Endodermal cell (in vitro differentiated cells): ENCODE measurements at places on chromosomes 5 and 9. TPM values are rescaled to one million over a fixed set of nuclear protein-coding genes. Genes with fewer than 3 reads are reported as not detected.
A peak's percentile ranks its signal among the peaks of the same experiment; 100 is the strongest.

The SHOC1 gene
- total RNA-seq = not detected in 3 replicates

The FOXD1 gene
- total RNA-seq = 0.59 and 0.72 TPM in 2 replicates

The BTNL9 gene
- 0.75 TPM in 1 of 3 replicates, not detected in the others for total RNA-seq

The MYOZ3 gene
- 12.6 to 17.9 TPM (median 15.8 TPM) in 3 replicates for total RNA-seq

The RALGPS1 gene
- 18.6 and 23.3 TPM in 2 replicates for total RNA-seq

The ENHO gene
- 14.5 and 18.8 TPM in 2 replicates for total RNA-seq

DNA sequence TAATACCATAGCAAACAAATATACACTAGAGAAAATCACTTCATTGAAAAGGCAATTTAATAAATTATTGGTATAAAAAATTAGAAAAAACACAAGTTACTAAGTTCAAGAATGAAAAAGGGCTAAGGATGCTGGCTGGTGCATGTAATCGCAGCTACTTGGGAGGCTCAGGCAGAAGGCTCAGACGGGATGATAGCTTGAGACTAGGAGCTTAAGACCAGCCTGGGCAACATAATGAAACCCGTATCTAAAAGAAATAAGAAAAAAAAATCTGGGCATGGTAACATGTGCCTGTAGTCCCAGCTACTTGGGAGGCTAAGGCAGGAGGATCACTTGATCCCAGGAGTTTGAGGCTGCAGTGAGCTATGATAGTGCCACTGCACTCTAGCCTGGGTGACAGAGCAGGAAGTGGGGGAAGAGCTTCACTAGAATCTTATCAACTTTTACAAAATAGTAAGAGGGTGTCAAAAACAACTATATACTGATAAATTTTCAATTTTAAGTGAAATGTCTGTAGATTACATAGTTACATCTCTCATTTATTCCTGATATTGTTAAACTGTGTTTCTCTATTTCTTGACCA, 42.2 kb upstream of the PPP2CA start:
- DNase-seq = no peak

DNA sequence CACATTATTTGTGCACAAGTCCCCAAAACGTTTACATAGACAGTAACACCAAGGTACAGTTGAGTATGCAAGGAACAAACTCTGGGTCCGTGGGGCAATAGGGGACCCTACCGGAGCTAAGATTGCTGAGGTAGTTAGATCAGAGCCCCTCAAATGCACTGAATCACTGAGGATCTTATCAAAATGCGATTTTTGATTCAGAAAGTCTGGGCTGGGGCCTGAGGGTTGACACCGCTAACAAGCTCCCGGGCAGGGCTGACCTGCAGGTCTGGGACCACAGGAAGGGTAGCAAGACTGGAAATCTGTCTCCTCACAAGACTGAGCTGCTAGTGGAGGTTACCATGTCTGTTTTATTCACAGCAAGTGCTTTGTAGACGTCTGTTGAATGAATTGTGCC, 1.8 kb upstream of the IL3 start:
- DNase-seq = peak; percentile 17

DNA sequence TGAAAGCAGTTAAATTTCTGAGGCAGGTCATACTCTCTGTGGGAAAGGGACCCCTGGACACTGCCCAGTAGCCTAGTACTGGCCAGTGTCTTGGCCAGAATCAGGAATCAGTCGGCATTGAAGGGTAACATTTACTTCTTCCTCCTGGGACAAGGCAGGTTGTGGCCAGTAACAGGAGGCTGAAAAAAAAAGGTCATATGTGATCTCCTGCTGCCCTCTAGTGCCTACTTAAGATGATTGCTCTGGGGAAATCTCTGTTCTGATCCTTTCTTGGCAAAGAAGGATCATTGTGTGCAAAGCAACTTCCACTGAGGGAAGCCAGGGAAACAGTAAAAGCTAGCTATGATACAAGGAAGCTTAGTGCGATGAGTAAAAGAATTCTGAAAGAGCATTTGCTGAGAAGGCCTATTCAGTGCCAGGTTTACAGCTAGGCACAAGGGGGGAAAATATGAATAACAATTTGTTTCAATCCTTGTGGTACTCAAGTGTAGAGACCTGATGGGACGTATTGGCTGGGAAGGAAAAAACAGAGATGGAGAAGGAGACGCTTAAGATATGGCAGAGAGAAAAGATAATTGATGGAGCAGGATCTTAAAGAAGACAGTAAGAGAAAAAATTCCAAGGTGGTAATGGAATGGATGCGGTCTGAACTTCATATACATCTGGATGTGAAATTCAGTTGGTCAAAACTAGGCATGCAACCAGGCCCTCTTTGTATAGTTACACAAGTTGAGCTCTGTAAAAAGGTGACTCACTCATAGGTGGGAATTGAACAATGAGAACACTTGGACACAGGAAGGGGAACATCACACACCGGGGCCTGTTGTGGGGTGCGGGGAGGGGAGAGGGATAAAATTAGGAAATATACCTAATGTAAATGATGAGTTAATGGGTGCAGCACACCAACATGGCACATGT, 25.8 kb upstream of the TRIM32 start:
- DNase-seq = peak; percentile 64

DNA sequence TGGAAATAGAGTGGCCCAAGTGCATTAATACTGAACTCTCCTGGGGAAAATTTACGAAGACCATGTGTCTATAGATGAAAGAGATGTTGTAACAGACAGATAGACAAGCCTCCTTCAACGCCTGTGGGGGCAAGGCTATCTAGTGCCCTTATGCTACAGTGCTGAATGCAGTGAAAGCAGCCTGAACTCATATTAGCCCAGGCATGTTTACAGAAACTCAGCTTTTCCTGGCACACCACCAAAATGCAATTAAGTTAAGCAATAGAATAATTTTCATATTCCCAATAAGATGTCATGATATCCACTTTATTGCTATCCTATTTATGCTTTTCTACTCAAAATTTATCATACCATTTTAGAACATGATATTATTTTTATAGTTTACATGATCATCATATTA, 277.0 kb downstream of the DIRAS2 start:
- DNase-seq = no peak

DNA sequence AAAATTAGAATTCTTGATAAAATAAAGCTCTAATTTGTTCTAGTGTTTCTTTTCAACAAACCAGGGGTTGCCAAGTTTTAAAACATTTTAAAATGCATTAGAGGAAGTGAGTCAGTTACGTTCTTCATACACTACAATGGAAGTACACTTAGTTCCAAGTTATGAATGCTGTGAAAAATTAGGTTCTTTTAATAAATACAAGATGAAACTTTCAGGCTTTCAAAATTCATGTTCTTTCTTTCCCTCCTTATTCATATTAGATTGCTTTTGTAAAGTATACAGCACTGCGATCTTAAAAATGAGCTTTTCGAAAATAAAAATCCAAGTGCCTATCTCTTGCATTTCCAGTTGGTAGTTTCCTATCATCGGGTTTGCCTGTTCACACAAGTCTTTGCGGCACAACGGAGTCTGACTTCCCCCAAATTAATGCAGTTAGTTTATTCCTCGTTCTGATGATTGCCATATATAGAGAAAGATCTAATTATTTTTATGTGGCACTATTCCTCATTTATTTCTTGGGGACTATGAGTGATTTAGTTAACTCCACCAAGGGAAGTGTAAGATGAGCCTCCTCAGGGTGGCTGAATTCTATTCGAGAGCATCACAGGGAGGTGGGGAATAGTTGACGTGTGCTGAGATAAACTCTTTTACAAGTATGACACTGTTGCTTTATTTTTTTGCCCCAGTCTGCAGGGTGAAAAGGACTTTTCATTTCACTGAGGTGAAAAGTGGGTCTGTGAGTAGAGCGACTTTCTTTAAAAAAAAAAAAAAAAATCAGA, 238.2 kb downstream of the CD180 start:
- DNase-seq = no peak

- peak; percentile 27 for DNase-seq
Measured at GRCh38 chr9:124197177-124198095, 60.3 kb upstream of the NEK6 start.

- no peak for DNase-seq
Measured at GRCh38 chr9:126413391-126414068, 86.9 kb downstream of the MVB12B start.

DNA sequence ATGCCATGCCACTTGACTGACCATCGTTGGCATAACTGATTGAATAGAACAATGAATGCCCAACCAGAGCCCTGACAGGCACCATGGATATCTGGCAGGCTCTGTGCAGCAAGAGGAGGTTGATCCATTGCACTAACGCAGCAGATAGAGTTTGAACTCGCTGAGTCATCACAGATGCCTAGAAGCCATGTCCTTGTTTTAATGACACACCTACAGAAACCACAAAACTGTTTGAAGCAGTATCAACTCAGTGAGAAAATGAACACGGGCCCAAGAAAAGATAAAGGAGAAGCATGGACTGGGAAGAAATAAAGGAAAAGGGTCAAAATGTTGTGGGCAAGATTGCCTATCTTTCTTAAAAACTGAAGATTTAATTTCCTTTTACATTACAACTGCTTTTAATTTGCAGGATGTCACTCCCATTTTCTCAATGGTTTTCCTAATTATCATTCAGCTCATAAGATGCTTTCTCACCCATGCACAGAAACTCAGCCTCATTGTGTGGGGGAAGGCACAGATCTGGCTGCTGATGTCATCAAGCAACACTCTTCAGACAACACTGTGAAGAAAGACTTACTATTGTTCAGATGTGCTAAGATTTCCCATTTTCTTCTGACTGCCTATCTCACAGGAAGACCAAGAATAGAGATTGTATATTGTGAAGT, 129.0 kb downstream of the PIK3R1 start:
- no peak for DNase-seq

- no peak for DNase-seq
Measured at GRCh38 chr9:125886365-125886764, 139.2 kb downstream of the PBX3 start.

DNA sequence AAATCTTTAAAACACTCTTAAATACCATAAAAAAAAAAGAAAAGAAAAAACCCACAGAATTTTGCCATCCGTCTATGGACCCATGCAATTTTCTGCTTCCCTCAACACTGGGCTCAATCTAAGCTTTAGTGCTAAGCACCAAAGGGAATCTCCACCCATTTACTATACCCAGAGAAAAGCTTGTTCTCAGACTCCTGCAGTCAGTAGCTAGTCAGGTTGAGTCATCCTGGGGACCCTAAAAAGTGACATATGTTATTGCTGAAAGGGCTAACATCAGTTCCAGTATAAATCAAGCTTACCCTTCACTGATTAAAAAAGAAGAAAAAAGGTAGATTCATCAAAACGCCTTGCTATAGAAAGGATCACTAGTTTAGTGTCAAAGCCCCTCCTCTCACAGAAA, 177.6 kb downstream of the MUSK start:
- no peak for DNase-seq

DNA sequence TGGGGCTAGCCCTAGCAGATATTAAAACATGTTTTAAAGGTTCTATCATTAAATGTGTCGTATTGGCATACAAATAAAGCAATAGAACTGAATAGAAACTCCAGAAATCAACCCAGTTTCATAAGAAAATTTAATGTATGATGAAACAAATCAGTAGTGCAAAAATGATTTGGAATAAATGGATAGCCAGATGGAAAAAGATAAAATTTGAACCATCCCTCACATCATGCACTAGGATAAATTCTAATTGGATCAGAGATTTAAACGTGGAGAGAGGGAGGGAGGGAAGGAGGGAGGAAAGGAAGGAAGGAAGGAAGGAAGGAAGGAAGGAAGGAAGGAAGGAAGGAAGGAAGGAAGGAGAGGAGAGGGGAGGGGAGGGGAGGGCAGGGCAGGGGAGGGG, 235.3 kb downstream of the SEC61B start:
- DNase-seq = no peak
